ENCODE measurements at places on chromosomes 2 and 18.

- no peak for DNase-seq
Observed at GRCh38 chr2:105928086-105928485, 183.4 kb downstream of the NCK2 start.

- DNase-seq, result no peak
Observed at GRCh38 chr2:2646433-2647051, 315.5 kb upstream of the MYT1L start.

GRCh38 chr2:34447097-34447496, 848.0 kb upstream of the FAM98A start:
- DNase-seq, result no peak

GRCh38 chr18:69259282-69259681, 141.4 kb upstream of the DOK6 start:
- no peak for DNase-seq

GRCh38 chr18:811892-812375, at the start of gene YES1:
Gene YES1, minus strand, starts transcription at chr18:812242. Its CDS starts 55,415 bp downstream, at chr18:756827.
- no peak for DNase-seq

GRCh38 chr2:119282146-119282995, 58.7 kb downstream of the STEAP3 start:
- no peak for DNase-seq

- no peak for DNase-seq
Observed at GRCh38 chr2:19505199-19506136, 147.0 kb upstream of the OSR1 start.

GRCh38 chr2:206154197-206154596, 5.0 kb downstream of the NDUFS1 start:
- DNase-seq, result no peak

DNA sequence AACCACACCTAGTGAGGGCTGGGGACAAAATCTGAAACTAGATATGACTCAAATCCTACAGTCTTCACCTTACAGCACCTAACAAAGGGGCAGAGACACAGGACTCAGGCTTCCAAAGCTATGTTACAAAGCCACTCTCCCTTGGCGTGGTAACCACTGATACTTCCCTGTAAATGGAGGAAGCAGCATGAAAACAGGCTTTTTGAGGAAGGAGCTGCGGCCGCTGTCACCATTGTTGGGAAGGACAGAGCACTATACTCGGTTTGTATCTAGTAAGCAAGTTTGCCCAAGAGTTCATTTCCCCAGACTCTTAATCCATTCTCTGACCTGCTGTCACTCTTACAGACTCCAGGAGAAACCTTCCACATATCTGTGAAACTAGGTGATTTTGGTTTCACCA, 60.3 kb downstream of the LONRF2 start:
- DNase-seq, result no peak

DNA sequence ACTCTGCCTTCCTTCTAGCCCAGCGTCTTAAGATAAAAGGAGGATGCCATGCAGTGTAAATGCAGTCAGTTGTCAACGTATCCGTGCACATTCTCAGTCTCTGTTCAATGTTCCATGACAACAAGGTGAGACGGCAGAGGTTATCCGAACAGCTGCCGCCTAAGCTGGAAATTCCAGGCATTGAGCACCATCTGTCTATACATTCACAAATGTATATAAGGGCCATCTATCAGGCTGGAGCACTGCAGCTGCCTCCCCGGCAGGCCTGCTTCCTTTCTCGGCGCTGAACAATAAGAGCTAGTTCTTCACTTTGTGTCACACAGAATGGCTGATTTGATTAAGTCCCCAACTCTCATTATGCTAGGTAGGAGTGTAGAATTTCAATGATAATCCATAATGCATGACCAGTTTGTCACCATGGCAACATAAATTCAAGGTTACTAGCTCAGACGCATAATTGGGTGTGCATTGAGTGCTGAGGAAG, 282.2 kb upstream of the SOX11 start:
- no peak for DNase-seq

GRCh38 chr2:237073552-237073951, 12.1 kb upstream of the COPS8 start:
- no peak for DNase-seq

DNA sequence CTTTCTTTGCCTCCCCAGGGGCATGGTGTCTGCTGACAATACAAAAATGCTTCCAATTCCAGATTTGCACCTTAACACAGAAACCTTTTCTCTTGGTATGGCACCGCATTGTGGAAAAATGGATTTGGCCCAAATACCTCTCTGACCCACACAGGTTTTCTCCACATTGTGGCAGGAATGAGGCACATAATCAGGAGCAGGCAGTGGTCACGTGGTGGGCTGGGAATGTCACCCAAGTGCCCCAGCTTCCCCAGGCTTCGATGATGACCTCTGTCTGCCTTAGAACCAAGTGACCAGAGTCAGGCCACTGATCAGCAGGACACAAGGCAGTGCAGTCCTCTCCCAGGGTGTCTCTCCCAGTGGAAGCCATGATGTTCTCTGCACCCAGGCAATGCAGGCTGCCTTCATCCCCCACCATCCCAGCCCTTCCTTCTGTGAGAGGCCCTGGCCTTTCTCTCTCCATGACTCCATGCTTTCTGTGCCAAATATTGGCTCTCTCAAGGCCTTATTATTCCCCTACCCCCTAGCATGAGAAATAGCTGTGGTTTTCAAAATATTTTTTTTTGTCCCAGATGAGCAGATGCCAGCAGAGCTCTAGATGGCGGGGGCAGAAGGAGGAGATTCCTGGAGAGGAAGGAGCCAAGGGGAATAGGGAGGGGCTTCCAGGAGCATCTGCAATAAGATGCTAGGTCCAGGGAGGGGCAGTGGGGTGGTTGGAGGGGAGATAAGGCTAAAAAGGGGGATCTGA, 198.9 kb downstream of the ACKR3 start:
- DNase-seq, result no peak

GRCh38 chr2:207720517-207721187, 9.2 kb downstream of the CCNYL1 start:
- DNase-seq, result no peak

GRCh38 chr2:27849558-27850205, 40.5 kb downstream of the RBKS start:
- no peak for DNase-seq

- DNase-seq, result no peak
Observed at GRCh38 chr2:129006135-129006886, 687.6 kb upstream of the HS6ST1 start.

- DNase-seq, result no peak
Observed at GRCh38 chr2:230218421-230218820, 1.4 kb downstream of the SP110 start.

- no peak for DNase-seq
Observed at GRCh38 chr2:161775971-161776370, 151.8 kb downstream of the SLC4A10 start.

DNA sequence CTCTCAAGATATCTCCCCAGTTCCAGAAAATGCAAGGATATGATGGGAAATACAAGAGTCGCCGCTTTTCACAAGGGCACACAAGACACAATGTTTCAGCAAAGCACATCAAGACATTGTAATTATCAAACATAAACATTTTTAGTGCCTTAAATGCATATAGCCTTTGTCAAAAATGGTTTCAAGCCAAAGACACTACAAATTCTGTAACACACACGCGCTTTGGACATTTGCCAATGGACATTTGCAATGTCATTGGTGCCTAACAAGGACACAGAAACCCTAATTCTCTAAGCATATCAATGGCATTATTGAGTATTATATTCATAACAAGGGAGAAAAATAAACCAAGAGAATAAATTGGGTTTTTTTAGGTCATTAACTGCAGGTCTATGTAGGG, 16.1 kb downstream of the ADD2 start:
- no peak for DNase-seq

Data from stimulated activated CD8-positive, alpha-beta memory T cell treated with anti-CD3 and anti-CD28 coated beads, Interleukin-7, amount 100 ng/mL, for 1 hour (primary cell).